ENCODE measurements at places on chromosomes 1 and 21.

GRCh38 chr1:81446000-81446669 lies 354.6 kb upstream of the ADGRL2 start:
- H3K27me3 ChIP-seq = no peaks in the 10 kb centered on the region
- no peak overlapping the region for H3K4me3 ChIP-seq
- DNase-seq = no peak
- H3K27ac ChIP-seq = no peak overlapping the region

GRCh38 chr1:34710812-34711211 lies 44.0 kb upstream of the GJB5 start:
- H3K36me3 ChIP-seq = no peaks in the 10 kb centered on the region
- H3K4me1 ChIP-seq = no peaks in the 10 kb centered on the region
- H3K27ac ChIP-seq = no peak overlapping the region
- H3K4me3 ChIP-seq = no peak overlapping the region
- no peaks in the 10 kb centered on the region for H3K27me3 ChIP-seq

- H3K4me1 ChIP-seq = peaks cover 43% of the 10 kb centered on the region
- H3K27ac ChIP-seq = no peak overlapping the region
- no peaks in the 10 kb centered on the region for H3K36me3 ChIP-seq
- no peak overlapping the region for H3K4me3 ChIP-seq
- no peaks in the 10 kb centered on the region for H3K27me3 ChIP-seq
Measured at GRCh38 chr1:167263819-167264464, 43.3 kb downstream of the POU2F1 start.

GRCh38 chr1:51517361-51518032 lies 1.6 kb downstream of the EPS15 start:
- H3K4me1 ChIP-seq = peaks cover 51% of the 10 kb centered on the region
- no peak for DNase-seq

GRCh38 chr1:109765896-109766615 lies 2.3 kb upstream of the EPS8L3 start:
- H3K36me3 ChIP-seq = no peaks in the 10 kb centered on the region
- H3K4me1 ChIP-seq = no peaks in the 10 kb centered on the region
- DNase-seq = no peak

GRCh38 chr1:31811605-31812004 lies 4.2 kb downstream of the SPOCD1 start:
- H3K4me3 ChIP-seq = no peak overlapping the region
- no peak overlapping the region for H3K27ac ChIP-seq
- no peaks in the 10 kb centered on the region for H3K36me3 ChIP-seq

DNA sequence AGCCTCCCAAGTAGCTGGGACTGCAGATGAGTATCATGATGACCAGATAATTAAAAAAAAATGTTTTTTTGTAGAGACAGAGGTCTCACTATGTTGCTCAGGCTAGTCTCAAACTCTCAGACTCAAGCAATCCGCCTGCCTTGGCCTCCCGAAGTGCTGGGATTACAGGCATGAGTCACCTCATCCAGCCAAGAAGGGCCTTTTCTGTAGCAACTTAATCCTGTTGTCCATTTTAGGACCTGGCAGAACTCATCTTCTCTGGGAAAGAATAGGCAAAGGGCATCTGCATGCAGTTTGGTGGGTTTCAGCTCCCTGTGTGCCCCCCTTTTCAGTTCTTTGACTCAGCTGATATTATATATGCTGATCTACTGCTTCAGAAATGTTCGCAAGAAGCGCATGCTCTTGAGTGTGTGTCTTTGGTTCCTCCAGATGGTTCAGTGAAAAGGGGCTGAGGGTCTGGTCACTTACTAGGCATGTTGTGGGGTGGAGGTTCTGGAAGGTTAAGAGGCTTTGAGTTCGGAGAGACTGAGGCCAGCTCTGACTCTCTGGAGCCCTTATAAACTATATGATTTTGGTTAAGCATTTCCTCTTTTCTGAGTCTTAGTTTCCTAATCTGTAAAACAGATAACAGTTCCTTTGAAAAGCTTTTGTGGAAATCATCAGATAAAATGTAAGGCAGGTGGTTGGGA lies 19.4 kb upstream of the SRSF4 start:
- H3K27ac ChIP-seq = no peak overlapping the region
- H3K4me3 ChIP-seq = no peak overlapping the region
- DNase-seq = peak; percentile 1
- H3K27me3 ChIP-seq = no peaks in the 10 kb centered on the region
- peaks cover 25% of the 10 kb centered on the region for H3K36me3 ChIP-seq
- no peaks in the 10 kb centered on the region for H3K4me1 ChIP-seq

DNA sequence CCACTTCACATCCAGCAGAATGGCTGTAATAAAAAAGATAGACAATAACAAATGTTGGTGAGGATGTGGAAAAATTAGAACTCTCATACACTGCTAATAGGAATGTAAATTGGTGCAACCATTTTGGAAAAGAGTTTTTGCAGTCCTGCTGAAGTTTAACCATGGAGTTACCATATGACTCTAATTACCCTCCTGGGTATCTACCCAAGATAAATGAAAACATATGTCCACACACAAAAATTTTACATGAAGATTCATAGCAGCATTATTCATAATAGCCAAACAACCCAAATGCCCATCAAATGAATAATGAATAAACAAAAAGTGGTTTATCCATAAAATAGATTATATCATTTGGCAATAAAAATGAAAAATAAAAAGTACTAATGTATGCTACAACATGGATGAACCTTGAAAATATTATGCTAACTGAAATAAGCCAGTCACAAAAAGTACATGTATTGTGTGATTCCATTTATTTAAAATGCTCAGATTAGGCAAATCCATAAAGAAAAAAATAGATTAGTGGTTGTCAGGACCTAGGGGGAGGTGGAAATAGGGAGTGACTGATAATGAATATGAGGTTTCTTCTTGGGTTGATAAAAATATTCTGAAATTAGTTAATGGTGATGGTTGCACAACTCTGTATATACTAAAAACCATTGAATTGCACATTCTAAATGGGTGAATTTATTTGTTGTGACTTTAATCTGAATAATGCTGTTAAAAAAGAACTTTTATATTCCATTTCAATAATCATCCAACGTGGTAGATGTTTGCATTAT lies 26.4 kb downstream of the C4BPA start:
- H3K4me3 ChIP-seq = no peak overlapping the region
- no peaks in the 10 kb centered on the region for H3K4me1 ChIP-seq
- no peak for DNase-seq
- no peak overlapping the region for H3K27ac ChIP-seq
- H3K27me3 ChIP-seq = no peaks in the 10 kb centered on the region

DNA sequence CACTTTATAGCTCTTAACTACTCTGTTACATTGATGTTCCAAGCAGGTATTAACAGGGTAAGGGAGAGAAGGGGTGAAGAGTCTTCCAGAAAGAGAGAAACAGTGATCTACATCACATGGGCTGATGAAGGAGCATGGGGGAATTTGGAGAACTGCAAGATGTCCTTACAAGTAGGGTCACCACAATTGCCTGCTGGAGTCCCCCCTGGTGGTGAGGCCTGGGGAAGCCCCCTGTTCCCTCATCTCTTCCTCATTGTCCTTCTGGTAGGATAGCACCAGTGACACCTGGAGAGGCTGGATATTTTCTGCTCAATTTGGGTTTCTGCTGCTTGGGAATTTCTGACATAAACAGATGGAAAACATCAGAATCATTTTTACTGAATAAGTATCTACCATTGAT lies 126.6 kb downstream of the RUNX1 start:
- H3K36me3 ChIP-seq = no peaks in the 10 kb centered on the region
- H3K4me3 ChIP-seq = no peak overlapping the region
- no peak for DNase-seq
- H3K27me3 ChIP-seq = no peaks in the 10 kb centered on the region
- H3K4me1 ChIP-seq = peaks cover 16% of the 10 kb centered on the region

GRCh38 chr1:95237981-95238703 lies 4.1 kb downstream of the RWDD3 start:
- no peaks in the 10 kb centered on the region for H3K27me3 ChIP-seq
- H3K4me3 ChIP-seq = no peak overlapping the region
- H3K4me1 ChIP-seq = peaks cover 20% of the 10 kb centered on the region
- no peak for DNase-seq
- H3K27ac ChIP-seq = no peak overlapping the region
